NCI-H1694 (cell line): ENCODE measurements at places on chromosomes 16 and 17.
A peak's percentile ranks its signal among the peaks of the same experiment; 100 is the strongest.

GRCh38 chr17:44745301-44745700 is 13.5 kb upstream of the ADAM11 start:
- DNase-seq: no peak

DNA sequence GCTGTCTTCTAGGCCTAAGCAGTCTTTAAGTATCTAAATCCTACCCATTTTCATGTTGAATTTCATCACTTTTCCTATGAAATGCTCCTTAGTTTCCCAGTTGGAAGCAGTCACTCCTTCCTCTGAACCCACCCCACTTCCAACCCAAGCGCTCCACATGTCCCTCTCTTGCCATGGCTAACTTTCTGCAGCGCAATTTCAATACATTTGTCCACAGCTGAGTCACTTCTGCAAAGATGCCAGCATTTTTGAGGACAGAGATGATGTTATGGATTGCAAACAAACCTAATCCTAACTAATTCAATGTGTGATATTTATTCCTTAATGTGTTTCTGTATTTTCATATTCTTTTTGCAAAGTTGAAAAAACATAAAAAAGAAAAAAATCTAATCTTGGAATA is 71.7 kb downstream of the HLF start:
- DNase-seq: no peak

DNA sequence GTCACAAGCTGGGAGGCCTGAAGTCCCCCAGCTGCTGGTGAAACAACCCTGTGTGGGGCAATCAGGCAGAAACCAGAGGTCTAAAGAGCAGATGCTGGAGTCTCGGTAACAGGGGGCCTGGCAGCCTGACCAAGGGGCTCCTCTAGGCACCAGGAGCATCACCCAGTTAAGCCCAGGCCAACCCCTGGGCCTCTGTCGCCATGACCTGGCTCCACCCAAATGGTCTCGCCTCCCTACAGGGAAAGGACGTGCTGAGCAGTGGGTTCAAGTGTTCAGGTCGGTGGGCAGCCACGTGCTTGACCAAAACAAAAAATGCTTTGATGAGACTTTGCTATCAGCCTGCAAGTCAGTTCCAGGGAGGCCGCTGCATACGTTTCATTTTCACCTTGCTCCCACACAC is 240.3 kb downstream of the ZNF423 start:
- DNase-seq: no peak

DNA sequence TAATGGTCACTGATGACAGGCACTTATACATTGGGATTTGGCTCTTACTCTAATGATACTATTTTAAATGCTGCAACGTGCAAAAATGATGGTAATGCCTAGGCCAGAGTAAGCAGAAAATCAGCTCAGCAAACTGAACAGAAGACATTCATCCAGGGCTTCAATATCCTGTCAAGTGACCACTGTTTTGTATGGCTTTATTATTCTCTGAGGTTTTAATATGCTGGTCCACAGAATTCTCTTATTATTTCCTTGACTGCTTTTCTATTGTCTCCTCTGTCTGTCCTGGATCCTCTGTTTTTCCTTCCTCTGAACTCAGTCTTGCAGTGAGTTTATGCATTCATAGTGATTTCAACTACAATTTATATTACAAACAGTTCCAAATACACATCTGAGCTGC is 90.8 kb upstream of the PMFBP1 start:
- DNase-seq: no peak

- DNase-seq: peak; percentile 95
Observed at GRCh38 chr16:22297871-22298733, 893 bp downstream of the POLR3E start.

DNA sequence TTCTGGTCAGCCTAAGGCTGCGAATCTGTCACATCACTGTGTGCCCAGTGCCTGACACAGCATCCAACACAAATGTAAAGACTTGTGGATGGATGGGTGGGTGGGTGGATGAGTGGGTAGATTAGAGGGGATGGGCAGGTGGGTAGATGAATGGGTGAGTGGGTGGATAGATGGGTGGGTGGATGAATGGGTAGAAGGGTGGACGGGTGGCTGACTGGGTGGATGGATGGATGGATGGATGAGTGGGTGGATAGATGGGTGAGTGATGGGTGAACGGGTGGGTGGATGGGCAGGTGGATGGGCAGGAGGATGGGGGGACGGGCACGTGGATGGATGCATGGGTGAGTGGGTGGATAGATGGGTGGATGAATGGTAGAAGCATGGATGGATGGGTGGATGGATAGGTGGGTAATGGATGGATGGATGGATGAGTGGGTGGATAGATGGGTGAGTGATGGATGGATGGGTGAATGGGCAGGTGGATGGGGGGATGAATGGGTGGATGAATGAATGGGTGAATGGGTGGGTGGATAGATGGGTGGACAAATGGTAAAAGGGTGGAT is 31.1 kb upstream of the ZFPM1 start:
- DNase-seq: no peak

- DNase-seq: no peak
Observed at GRCh38 chr16:86027373-86028126, 128.6 kb downstream of the IRF8 start.

GRCh38 chr17:56821847-56822534 is 11.7 kb downstream of the C17orf67 start:
- DNase-seq: no peak
